ENCODE measurements at places on chromosomes 7 and 10.
A peak's percentile ranks its signal among the peaks of the same experiment; 100 is the strongest.

DNA sequence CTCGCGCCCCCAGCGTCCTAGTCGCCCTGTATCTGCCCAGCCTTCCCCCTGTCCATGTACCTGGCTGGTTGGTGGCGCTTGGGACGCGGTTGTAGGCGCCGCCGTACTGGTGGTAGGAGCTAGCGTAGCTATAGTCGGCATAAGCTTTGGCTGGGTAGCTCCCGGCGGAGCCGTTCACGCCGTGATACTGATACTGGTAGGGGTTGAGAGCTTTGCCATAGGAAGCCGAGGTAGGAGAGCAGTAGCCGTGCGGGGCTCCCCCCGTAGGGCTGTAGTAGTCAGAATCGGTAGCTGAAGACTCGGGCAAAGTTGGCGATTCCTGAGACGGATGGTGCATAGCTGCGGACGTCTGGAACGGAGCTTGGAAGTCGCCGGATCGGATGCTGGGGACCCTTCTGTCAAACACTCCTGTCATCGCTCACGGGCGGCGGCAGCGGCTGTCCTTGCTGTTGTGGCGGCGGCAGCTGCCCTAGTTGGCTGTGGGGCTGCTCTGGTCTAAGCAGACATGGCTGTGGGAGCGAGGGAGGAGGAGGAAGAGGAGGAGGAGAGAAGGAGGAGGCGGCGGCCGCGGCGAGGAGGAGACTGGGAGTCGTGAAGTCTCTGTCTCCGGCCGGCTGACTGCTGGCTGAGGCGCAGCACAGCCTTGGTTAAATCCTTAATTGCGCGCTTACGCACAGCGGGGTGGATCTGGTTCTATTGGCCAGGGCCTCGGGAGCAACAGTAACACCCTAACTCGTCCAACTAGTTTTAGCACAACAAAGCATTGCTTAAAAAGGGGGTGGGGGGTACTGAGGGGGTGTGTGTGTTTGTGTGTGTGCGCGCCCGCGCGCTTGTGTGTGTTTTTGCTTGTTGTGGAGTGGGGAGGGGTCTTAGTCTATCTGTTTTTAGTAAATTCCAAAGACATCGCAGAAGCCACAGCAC lies at the start of gene DLX5:
Gene DLX5 (minus strand): TSS at position 623 of the 921 bp plus-strand sequence. CDS start 208 bp downstream, at position 415.
- DNase-seq, result no peak

- no peak for DNase-seq
These were observed 746 bp downstream of the ARL5B start for GRCh38 chr10:18659819-18660535.

GRCh38 chr7:123198668-123199652 lies 809 bp downstream of the SLC13A1 start:
- DNase-seq, result no peak

DNA sequence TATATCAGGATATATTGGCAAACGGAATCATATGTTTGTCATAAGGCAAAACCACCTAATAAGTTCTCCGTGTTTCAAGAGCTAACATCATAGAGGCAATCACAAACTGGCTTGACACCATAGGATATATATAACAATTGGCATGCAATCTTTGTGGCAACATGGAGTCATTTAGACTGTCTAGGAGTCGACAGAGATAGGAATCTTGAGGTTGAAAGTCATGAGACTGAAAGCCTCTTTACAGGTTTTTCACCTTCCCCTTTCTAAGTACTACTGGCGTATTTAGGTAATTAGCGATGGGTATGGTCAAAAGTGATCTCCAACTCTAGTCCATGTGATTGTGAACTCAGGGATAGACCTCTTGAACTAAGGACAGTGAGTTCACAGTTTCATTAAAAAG lies 63.7 kb downstream of the THSD7A start:
- DNase-seq, result no peak

- DNase-seq, result peak; percentile 18
These were observed 178.6 kb upstream of the INHBA start for GRCh38 chr7:41881331-41882130.

DNA sequence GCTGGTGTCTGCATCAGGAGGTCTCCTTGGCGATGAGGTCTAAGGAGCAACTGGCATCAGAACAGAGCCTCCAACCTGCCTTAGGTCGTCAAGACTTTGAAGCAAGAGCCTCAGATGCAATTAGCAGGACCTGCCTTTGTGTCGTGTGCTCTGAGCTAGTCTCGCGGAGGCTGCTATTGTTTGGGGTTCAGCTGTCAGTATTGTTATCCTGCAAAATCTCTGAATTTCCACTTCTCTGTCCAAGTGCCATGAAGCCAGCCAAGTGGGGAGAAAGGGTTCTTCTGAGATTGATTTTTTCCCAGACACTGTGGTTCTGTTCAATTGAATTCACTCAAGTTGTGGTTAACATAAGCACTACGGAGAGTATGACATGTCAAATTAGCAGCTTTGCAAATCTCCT lies 78.7 kb downstream of the ADARB2 start:
- DNase-seq, result no peak

GRCh38 chr7:36982766-36983165 lies 258.5 kb upstream of the AOAH start:
- DNase-seq, result no peak

GRCh38 chr7:27834179-27834921 lies 94.4 kb downstream of the TAX1BP1 start:
- DNase-seq, result no peak

DNA sequence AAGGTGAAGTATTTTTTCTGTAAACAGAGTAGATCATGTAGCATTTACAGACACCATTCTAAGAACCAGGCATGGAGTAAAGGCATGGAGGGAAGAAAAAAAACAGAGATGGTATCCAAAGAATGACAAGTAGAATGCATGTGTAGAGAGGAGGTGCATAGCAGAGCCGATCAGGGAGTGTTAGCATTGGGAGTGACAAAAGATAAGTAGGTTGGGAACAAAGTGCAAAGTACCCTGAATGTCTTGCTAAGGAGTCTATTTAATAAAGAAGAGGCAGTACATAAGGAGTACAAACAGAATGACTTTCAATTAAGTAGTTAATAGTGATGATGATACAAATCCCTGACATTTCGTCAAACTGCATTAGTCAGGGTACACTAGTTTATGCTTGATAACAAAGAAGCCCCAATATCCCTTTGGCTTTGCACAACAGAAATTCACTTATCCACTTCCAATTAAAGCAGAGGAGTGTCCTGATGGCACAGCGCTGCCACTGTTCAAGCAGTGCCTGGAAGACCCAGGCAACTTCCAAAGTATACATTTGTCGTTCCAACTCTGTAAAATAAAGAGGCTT lies 371.5 kb downstream of the TNS3 start:
- DNase-seq, result no peak

DNA sequence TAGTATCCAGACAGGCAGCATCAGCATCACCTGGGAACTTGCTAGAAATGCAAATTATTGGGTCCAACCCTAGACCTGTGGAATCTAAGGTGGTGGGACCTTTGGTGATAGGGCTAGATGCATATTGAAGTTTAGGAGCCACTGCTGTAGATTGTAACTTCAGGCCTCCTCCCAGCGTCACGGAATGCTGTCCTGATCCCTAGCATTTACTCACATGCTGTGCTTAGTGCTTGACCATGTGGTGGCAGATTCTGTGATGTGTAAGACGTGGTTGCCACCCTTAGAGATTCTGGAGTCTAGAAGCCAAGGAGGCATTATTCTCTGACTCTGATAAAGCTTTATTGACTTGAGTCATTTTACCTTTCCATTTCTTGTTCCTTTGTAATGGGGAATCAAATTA lies 13.5 kb downstream of the AHR start:
- no peak for DNase-seq

GRCh38 chr7:149126662-149127266 lies 640 bp upstream of the ZNF425 start:
- DNase-seq, result peak; percentile 43

- DNase-seq, result no peak
These were observed 5.0 kb upstream of the TNS3 start for GRCh38 chr7:47586925-47587324.

DNA sequence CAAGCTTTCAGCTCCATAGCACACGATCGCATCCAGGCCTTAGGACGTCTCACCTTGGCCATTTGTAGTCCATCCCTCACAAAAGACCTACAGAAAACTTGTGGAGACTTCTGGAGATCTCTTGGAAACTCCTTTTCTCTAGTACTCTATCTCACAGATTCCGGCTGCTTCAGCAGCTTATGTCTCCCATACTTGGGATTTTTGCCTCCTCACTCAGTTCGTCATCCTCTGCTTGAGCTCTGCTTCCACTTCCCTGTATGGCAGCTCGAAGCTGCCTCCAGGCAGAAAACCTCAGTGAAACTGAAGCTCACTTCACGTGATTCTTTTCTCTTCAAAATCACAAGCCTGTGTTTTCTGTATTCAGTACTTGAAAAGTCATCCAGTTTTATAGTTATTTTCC lies 178.7 kb upstream of the GDF10 start:
- no peak for DNase-seq

DNA sequence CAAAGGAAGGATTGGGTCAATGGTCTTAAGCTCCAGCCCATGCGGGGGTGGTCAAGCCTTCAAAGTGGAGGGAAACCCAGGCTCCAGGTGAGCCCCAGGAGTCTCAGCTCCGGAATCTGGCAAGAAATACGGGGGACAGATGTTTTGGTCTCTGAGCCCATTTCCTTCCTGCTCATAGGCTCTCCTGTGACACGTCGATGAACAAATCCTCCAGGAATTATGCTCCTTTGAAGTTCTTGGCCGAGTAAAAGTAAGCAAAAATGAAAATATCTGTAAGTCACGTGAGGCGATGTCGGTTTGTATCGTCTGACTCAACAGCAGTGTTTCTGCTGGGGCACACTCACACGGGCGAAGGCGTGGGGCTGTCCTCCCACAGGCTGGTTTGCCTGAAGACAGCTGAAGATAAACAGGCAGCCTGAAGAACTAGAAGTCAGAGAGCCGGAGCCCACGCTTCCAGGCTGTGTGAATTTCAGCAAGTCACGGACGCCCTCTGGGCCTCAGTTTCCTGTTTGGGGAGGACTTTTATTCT lies 52.6 kb upstream of the SMNDC1 start:
- DNase-seq, result peak; percentile 33

GRCh38 chr10:76576276-76576962 lies 1061.2 kb downstream of the KCNMA1 start:
- no peak for DNase-seq

DNA sequence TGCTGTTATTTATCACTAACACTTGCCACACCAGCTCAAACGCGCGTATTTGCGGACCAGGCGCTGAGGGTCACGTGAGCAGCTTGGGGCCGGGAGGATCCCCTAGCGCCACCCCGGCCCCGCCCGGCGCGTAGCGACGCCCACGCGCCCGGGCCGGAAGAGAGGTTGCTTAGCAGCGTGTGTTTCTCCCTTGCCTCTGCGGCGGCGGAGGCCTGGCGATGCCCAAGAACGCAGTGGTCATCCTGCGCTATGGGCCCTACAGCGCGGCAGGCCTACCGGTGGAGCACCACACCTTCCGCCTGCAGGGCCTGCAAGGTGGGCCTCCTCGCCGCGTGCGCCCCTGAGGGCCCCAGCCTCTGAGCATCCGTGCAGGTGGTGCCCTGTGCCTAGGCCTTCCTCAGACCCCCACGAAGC lies at the start of gene C10orf53:
Gene C10orf53 (plus strand): TSS at position 172 of the 414 bp plus-strand sequence. CDS start 47 bp downstream, at position 219.
- no peak for DNase-seq

GRCh38 chr10:47029181-47030009 lies 118.2 kb downstream of the PTPN20 start:
- DNase-seq, result no peak

DNA sequence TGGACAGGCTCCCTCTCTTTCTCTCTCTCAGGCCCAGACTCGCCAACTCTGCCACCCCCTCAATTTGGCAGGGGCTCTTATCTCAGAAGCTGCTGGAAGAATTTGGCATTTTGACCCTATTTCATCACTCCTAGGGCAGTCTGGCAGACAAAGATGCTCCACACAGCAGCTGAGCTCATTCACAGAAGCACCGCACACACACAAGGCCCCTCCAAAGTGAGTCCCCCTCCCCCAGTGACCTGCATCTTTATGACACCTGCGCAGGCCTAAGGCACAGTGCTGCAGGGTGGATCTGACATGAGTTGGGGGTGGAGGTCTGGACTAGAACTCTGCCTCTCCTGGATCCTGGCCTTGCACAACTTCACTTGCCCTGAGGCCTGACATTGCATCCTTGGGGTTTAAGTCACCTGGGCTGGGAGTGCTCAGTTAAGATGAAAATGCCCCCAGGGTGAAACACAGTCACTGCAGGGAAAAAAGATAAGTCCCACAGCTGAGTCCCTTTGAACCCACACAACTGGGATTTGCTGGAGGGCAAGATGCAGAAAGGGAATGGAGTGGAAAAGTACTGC lies 41.1 kb upstream of the DUSP5 start:
- DNase-seq, result no peak

GRCh38 chr10:132565516-132566209 lies 28.1 kb downstream of the INPP5A start:
- no peak for DNase-seq

GRCh38 chr7:22116451-22117030 lies 170.8 kb upstream of the CDCA7L start:
- DNase-seq, result no peak

DNA sequence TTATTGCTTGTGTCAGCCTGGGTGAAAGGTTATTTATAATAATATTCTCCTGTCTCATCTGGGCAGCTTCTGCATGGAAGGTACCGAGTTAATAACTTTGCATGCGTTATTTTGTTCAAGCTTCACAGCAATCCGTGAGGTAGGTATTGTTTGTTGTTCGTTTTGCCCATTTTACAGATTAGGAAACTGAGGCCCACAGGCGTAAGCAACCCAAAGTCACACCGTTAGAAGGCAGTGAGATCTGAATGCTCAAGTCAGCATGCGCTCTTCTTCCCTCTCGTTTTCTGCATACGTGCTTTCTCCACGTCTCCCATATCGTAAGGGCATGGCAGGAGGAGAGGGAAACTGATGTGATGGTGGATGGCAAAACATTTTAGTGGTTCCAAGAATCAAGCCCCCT lies 34.1 kb downstream of the LHPP start:
- DNase-seq, result no peak

- no peak for DNase-seq
These were observed 23.8 kb upstream of the RPA3 start for GRCh38 chr7:7742223-7742622.

GRCh38 chr7:80999100-80999499 lies 80.2 kb upstream of the SEMA3C start:
- DNase-seq, result no peak

GRCh38 chr10:5293691-5294550 lies 70.8 kb upstream of the UCN3 start:
- DNase-seq, result peak; percentile 50

DNA sequence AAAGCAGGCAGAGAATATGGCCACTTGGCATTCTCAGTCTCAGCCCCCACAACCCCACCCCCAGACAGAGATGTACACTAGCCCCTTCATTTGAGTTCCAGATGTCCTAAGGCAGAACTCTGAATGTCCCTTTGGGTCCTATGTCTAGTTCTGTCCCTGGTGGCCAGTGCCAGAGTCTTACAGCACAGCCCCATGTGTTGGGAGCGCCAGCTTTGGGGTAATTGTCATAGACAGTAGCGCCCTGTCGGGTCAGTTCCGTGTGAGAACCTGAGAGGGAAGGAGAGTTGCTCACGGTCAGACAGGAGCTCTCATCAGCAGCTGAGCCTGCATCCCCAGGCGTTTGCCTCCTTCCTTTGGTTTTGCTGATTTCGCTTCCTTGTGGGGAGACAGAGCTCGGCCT lies 94.9 kb upstream of the INSYN2A start:
- no peak for DNase-seq

DNA sequence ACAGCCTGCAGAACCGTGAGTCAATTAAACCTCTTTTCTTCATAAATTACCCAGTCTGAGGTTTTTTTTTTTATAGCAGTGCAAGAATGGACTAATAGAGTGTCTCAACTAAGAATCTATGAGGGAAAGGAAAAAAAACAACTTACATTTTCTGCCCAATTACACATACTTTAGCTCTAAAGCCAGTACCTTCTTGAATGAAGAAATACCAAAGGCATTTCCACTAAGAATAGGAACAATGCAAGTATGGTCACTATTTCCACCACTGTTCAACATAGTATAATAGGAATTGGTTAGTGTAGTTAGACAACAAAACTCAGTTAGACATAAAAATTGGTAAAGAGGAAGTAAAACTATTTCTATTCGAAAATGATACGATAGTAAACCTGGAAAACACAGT lies 37.6 kb downstream of the MICU1 start:
- no peak for DNase-seq

Measured in activated T-helper 1 cell treated with Interleukin-2 at 50 U/mL for 16 hours (primary cell).